Activated T-helper 1 cell treated with Interleukin-2 at 50 U/mL for 16 hours (primary cell): ENCODE measurements at places on chromosomes 2 and 18.

GRCh38 chr2:43540021-43540779 lies 55.6 kb downstream of the THADA start:
- no peak for DNase-seq

DNA sequence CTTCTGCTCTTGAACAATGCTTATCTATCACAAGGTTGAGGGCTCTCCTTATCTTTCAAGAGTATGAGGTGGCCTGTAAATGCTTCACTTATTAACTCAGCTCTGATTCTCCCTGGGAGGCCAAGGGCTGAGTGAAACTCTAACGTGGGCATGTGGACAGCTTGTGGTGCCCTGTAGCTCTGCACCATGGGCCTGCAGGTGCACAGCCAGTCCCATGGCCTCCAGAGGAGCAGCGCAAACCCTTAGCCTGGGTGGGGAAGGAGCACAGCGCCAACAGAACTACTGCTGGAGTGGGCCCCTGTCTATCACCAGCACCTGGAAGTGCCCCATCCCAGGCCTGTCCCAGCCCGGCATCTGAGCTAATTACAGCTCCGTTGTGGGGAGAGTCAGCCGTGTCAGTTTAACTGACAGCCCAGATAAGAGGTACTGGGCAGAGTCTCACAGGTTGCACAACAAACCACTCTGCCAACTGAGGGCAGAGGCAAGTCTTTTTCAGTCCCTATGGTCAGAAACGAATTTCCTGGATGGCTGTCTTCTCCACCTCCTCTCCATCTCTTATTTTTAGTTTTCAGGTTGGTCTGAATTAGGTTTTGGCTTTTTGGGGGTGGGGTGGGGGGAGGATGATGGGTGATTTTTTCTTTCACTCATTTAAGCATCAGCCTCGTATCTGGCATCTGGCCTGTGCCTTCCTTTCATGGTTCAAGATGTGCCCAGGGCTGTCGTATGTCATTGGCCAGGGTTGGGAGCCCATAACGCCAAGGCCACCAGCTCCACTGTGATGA lies 219.5 kb downstream of the BCL2 start:
- DNase-seq = no peak

GRCh38 chr2:31329081-31329625 lies 85.4 kb downstream of the XDH start:
- no peak for DNase-seq

DNA sequence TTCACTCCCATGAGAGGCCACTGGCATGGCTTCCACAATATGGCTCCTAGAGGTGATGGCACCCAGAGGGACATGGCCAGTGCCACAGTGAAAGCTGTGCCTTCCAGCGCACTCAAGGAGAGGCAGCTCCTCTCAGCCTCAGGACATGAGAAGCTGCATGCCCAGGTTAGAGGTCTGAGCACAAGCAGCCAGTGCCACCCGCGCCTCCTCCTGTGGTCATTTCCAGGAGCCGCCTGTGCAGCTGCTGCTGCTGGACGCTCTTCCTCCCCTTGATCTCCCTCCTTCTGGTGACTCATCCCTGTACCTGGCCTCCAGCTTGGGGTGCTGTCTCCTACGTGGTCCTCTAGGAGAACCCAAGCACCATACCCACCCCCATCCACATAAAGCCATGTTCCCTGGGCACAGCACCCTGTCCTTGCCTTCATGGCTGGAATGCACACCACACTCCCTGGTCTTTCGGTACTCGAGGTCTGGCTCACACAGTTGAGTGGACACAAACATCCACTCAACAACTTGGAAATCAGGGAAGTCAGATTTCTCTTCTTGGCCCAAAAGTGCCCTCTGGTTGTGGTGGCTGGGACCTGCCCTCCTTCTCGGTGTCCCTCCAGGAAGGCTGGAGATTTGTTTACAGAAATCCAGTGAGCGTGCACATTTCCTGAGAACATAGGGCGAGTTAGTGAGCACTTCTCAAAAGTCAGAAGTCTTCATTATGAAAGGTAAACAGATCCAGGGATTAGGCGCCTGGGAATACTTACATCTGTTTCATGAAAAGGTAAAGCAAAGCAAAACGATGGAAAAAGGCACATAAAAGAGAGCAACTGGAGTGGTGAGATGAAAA lies 96.7 kb downstream of the EIPR1 start:
- no peak for DNase-seq

GRCh38 chr2:102386867-102387541 lies 31.4 kb downstream of the IL18R1 start:
- no peak for DNase-seq
